ENCODE measurements at places on chromosomes 11 and 22.

- DNase-seq: no peak
Observed at GRCh38 chr11:115885535-115886421, 381.6 kb upstream of the CADM1 start.

DNA sequence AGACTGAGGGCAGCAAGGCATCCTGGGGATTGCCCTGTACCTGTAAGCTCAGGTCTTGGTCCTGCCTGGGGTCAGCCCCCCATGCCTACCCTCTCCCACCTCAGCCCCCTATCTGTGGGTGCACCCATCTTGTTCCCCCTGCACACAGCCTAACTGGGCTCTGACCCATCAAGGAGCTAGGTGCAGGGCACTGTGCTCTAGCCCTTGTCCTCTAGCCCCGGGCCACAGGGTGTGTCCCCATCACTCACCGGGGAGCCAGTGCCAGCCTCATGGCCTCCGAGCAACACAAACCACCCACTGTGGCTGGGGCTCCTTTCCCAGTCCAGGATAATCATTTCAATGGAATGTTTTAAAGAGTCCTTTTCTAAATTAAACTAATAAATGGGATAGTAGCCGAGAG, 293.9 kb upstream of the PLET1 start:
- DNase-seq: no peak

- DNase-seq: no peak
Observed at GRCh38 chr22:37454857-37455686, 27.8 kb upstream of the ELFN2 start.

- no peak for DNase-seq
Observed at GRCh38 chr11:60498853-60499252, 6.3 kb downstream of the MS4A12 start.

- DNase-seq: no peak
Observed at GRCh38 chr22:20039683-20040325, 18.9 kb downstream of the TANGO2 start.

DNA sequence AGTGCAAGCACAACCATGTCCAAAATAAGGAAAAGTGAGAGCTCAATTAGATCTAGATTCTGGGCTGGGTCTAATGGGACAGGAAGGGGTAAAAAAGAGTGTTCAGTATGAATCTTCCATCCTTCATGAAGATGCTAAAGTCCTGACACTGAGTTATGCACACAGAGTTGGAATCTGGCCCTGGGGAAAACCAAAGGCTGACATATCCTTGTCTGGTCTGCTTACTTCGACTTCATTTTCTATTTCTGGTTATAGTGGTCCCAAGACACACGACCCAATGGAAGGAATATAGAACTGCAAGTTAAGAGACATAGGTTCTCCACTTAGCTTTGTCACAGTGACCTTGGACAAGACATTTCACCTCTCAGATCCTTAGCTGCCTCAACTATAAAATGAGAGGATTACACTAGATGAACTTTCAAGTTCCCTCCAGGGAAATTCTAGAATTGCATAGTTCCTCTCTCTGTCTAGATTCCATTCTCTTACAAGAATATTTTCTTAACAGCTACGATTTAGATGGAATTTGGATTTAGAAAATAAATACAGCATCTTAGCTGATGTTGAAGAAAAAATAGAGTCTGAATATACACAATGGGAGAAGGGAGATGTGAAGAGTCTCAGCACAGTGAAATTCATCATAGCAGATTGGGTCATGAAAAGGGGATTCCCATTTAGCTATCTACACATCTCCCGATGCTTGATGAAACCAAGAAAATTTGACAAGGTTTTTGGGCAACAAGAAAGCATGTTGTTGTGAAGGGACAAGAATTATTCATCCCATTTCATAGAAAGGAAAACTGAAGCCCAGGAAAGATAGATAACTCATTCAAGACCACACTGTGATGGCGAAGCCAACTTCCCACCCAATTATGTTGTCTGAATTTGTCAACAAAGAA, 3.3 kb downstream of the BLID start:
- no peak for DNase-seq

DNA sequence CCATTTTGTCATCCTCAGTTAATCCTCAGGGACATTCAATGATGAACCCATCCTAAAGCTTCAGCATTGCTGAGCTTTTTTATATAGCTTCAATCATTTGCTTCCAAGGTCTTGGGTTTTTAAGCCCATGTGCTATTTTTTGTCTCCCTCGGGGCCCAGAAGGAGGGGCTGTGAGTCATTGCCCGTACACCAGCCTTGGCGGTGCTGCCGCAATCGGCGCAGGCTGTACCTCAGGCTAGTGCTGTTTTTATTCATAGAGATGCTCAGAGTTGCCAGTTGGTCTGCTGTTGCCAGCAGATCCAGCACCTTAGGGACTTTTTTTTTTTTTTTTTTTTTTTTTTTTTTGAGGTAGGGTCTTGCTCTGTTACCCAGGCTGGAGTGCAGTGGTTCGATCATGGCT, 35.5 kb downstream of the ACO2 start:
- no peak for DNase-seq

GRCh38 chr11:13448876-13449275, 14.1 kb downstream of the BTBD10 start:
- DNase-seq: no peak

GRCh38 chr11:9231848-9232177, 33.3 kb downstream of the DENND5A start:
- DNase-seq: no peak

- DNase-seq: no peak
Observed at GRCh38 chr11:88275636-88276035, 61.9 kb downstream of the CTSC start.

DNA sequence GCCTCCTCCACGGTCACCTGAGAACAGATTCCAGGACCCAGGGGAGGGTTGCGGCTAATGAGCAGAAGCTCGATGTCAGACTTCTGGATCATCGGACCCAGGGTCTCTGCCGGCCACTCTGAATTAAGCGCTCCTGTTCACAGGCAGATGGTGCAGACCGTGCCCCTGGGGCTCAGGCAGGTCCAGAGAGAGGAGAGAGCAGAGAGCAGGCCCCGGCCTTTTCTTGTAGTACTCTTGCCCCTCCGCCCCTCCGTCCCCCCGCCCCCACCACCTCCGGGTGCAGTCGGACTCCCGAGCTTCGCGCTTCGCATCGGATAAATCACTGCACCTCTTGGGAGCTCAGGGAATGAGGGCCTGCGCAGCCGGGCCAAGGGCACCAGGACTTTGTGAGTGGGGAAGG, 50.3 kb downstream of the RPS6KA4 start:
- no peak for DNase-seq

DNA sequence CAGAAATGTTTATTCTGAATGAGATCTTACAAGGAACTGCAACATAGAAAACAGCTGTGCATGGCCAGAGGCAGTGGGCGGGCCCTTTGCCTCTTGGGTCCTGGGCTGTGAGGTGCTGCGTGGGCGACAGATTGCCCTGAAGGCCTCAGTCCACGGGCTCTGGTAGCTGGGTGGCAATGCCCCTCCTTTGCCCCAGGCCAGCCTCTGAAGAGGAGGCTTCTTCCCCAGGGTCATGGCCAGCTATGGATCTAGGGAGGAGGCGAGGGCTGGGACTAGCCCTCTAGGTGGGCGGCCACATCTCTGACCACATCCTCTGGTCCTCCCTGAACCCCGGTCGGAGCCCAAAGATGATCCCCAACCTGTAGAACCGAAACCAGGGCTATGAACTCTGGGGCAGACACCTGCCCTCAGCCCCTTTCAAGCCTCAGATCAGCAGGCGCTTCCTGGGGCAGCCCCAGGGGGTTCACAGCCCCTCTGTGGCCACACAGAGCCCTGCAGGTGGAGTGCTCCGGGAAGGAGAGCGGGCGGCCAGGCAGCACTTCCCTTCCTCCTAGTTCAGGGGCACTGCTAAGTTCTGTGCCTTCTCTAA, 6.6 kb upstream of the CDC42BPG start:
- no peak for DNase-seq

DNA sequence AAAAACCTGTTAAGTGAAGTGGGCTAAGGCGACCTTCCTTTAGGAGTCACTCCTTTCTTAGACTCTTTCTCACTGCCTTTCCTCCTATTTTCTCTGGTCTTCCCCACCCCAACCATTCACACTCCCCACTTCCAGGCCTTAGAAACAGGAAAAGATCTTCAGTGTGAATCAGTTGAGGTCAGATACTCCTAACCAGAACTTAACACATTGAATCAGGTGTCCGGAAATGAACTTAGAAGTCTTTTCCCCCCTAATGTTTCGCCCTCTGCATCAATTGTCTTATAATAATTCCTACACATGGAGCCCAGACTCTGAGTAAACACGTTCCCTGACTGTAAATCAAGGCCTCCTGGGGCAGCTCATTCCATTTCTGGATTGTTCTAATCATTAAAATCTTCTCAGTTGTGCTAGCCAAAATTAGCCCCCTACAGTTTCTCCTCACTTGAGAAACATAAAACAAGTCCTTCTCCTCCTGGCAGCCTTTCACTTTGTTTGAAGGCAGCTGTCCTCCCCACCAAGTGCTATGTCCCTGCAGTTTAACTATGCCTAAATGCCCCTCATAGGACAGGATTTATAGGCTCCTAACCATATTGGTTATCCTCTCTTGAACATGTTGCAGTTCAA, 32.7 kb upstream of the USP47 start:
- DNase-seq: no peak

DNA sequence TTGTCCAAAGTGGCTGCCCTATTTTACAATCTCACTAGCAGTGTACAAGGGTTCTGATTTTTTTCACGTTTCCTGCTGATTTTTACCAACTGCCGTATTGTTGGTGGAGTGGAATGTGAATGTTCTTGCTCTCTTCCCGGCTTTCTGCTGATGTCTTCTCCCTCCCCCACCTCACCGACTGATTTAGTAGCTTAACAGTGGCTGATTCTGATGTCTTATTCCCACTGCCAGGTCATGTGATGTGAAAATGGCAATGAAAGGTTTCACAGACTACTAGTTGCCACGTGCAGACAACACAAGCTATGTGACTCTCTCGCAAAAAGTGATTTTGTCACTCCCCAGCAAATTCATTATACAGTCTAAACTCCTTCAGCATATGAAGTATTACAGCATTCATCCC, 17.3 kb upstream of the NEU3 start:
- DNase-seq: no peak

GRCh38 chr11:44530413-44531115, 34.9 kb upstream of the CD82 start:
- no peak for DNase-seq

- DNase-seq: no peak
Observed at GRCh38 chr11:106446955-106447354, 369.5 kb downstream of the AASDHPPT start.

DNA sequence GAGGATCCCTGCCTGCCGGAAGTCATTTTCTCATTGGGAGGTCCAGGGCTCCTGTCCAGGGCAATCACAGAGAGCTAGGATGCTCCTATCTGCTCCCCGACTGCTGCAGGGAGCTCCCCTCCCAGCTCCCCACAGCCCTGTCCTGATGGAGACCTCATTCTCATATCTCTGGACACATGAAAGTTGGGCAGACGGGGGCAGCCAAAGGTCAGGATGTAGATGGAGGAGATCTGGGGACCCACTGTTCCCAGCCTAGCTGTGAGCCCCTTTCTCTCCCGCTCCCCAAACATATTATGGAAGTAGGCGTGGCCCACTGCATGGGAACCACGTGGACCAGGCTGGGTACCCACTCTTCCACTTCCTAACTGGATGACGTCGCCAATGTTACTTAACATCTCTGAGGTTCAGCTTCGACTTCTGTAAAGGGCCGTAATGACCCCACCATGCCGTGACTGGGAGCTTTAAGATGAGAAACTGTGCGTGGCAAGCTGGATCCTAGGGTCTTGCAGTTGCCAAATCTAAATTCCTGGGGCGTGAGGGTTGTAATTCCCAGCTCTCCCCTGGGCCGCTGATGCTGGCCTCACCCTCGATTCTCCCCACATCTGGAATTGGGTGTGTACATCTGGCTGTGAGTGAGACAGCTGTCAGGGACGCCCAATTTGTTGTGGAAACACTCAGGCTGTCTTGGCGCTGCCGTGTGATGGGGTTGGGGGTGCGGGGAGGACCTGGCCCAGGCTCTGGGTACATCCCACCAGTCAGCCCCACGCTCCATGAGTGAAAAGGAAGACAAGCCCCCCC, 1.8 kb downstream of the CDC42EP2 start:
- DNase-seq: no peak

GRCh38 chr11:58097437-58097836, 27.9 kb downstream of the OR9I1 start:
- no peak for DNase-seq

DNA sequence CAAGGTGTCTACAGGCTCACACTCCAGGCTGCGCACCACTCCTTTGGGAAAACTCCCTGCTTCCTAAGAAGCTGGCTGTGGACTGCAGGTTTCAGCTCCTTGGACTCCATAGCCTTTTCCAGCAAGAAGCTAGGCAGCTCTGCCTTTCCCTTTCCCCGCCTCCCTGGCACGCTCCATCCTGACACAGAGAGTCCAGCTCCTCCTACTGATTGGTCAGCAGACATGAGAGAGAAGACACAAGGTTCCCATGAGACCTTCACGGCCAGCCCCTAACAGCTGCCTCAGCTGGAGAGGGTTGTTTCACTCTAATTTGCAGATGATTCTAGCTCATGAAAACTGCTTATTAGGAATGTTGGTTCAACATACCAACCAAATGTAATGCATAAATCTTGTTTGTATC, 27.6 kb downstream of the TENM4 start:
- DNase-seq: no peak

- DNase-seq: no peak
Observed at GRCh38 chr22:37920126-37920525, 14.0 kb downstream of the MICALL1 start.
